ENCODE measurements at places on chromosomes 6 and 20. TPM values are rescaled to one million over a fixed set of nuclear protein-coding genes. Genes with fewer than 3 reads are reported as not detected.

Gene VGLL2
- not detected for total RNA-seq

Gene NHLRC1
- total RNA-seq, result 1.3 TPM

Gene TP53INP2
- 146 TPM for total RNA-seq

Gene SCAF8
- 52.8 TPM for total RNA-seq

Gene RRP36
- total RNA-seq, result 27.6 TPM

Gene PFDN6
- total RNA-seq, result 57.3 TPM

Gene GPR6
- not detected for total RNA-seq

- DNase-seq, result no peak
Observed at GRCh38 chr6:40986921-40987819, 51.9 kb downstream of the UNC5CL start.

- no peak for DNase-seq
Observed at GRCh38 chr20:46583411-46584214, 33.2 kb upstream of the OCSTAMP start.

- no peak for DNase-seq
Observed at GRCh38 chr6:168157272-168158212, 78.5 kb upstream of the FRMD1 start.

DNA sequence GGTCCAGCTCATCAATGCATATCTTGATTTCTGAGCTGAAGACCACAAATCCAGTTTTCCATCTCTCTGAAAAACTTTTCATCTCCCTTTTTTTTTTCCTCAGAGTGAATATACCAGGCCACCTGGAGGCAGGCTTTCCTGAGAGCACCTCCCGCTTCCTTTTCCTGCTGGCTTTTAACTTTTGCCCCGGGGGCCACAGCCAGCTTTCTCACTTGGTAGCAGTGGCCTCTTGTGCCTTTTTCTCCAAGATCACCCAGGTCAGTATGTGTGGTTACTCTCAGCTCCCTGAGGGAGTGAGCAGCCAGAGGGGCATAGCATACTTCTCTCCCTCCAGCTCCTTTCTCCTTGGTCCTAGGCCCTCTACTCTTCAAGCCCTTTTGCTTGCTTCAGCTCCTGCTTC is at the start of gene BTN1A1:
TSS of gene BTN1A1 (plus strand) at position 202 of the 400 bp plus-strand sequence. CDS start 984 bp downstream, outside the sequence.
- DNase-seq, result no peak

DNA sequence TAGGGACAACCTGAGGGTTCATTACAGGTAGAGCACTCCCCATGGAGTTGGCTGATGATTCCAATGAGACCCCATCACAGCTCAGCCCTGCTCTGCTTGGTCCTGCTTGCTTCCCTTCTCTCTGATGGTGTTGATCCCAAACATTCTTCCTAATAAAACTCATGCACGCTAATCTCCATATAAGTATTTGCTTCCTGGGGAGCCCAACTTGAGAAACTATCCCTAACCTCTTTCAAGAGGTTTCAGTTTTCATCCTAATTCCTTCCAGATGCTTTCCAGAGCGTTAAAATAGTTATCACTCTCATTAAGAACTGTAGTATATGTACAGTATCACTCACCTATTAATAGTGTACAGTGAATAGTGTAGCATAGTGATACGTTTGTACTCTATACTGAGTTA is 68.1 kb downstream of the EPHA7 start:
- no peak for DNase-seq

DNA sequence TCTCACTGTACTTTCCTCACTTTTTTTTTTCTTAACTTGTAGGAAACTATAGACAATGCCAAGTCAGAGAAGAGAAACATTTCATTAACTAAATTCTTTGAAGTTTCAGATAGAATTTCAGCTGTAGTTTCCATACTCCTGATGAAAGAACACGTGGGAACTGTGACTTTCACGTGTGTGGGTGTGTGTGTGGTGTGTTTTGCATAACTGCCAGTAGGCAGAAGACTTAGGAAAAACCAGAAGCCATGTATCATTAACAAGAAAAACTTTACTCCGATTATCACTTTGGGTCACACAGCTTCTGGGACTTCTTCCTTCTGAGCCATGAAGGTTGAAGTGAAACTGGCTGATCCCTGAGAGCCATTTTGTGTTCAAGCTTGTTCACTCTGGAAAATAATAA is 483.3 kb downstream of the TFAP2B start:
- no peak for DNase-seq

GRCh38 chr6:33769248-33769821 is 19.6 kb downstream of the LEMD2 start:
- DNase-seq, result no peak

- DNase-seq, result no peak
Observed at GRCh38 chr20:31919410-31920155, 32.3 kb downstream of the PDRG1 start.

DNA sequence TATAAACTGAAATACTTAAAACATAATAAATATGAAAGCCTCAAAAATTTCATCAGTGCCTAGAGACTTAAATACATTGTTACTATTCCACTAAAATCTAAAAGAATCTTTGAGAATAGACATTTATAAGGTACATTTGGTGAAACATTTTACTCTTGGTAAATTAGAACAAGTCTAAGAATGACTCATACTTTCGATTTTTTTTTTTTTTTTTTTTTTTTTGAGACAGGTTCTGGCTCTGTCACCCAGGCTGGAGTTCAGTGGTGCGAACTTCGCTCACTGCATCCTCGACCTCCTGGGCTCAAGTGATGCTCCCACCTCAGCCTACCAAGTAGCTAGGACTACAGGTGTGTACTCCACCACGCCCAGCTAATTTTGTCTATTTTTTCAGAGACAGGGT is 6.4 kb downstream of the FUCA2 start:
- no peak for DNase-seq

DNA sequence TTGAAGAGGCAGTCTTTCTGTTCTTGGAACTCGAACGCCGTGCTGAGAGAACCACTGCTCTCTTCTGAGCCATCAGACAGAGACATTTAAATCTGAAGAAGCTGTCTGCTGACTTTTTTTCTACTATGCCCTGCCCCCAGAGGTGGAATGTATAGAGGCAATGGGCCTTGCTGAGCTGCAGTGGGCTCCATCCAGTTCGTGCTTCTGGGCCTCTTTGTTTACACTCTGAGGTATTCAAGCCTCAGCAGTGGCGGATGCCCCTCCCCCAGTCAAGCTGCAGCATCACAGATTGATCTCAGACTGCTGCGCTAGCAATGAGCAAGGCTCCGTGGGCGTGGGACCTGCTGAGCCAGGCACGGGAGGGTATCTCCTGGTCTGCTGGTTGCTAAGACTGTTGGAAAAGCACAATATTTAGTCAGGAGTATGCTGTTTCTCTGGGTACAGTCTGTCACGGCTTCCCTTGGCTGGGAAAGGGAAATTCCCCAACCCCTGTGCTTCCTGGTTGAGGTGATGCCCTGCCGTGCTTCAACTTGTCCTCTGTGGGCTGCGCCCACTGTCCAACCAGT is 526.8 kb downstream of the CD109 start:
- DNase-seq, result no peak

DNA sequence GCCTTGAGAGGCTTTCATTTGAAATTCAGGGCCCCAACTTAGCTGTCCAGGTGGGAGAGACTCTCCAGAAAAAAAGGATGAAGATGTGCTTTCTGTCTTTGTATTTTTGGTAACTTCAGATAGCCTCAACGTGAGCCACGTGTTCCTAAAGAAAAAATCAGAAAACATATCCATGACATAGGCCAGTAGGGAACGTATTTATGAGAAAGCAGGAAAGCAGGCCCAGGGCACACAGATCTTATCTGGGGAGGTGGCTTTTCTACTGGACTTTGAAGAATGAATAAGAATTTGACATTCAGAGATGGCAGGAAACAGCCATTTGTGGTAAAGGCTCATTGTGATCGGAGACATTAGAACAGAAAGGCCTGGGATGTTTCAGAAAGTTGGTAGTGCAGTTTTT is 21.2 kb upstream of the EXOC2 start:
- no peak for DNase-seq

DNA sequence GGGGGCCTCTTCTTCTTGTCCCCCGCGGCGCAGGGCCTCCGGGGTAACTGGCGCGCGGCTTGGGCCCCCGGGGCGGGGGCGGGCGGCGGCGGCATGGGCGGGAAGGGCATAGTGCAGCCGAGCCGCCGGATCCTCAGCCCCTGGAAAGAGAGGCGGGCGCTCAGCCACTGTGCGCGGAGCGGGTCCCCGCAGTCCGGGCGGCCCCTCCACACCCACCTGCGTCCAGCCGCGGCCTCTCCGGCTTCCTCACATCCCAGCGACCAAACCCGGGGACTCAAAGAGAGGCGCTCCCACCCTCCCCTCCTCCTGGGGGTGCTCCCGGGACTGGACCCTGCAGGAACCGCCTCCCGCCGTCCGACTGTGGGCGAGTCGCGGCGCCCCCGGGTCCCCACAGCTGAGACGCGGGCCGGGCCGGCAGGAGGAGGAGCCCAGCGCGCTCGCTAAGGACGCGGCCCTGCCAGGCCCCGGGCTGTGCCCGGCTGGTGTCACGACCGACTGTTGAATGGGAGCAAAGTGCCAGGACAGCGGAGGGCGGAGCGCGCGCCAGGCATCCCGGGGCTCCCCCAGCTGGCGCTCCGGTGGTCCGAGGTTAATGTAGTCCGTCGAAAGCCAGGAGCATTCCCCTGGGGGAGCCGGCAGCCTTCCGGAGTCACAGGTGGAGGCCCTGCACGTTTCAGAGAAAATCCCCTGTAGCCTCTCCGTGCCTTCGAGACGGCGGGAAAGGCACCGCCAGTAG is at the start of gene PRR18:
TSS of gene PRR18 (minus strand) at position 360 of the 736 bp plus-strand sequence. CDS start at position 110, 250 bp downstream.
- DNase-seq, result peak; percentile 45

DNA sequence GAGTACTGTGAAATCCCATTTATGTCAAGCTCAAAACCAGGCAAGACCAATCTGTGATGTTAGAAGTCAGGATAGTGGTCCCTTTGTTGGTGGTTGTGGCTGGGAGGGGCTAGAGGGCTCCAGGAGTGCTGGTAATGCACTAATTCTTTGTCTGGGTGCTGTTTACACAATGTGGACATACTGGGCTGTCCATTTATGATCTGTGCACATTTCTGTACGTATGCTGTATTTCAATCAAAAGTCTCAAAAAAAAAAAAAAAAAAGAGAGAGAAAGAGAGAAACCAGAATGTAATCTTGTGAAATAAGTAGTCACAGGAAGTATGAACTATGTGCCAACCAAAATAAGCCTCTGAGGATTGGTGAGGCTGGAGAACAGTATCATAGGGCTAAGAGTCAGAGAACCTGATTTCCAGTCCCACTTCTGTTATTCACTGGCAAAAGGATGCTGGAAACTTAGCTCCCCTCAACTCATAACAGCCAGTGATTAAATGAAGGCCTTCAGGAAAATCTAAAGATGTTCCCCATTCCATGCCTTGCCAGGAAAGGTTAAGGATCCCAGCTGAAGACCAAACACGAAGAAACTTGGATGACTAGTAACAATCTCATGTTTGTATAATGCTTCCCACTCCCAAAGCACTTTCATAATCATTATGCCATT is 19.6 kb upstream of the TRAM2 start:
- DNase-seq, result no peak

DNA sequence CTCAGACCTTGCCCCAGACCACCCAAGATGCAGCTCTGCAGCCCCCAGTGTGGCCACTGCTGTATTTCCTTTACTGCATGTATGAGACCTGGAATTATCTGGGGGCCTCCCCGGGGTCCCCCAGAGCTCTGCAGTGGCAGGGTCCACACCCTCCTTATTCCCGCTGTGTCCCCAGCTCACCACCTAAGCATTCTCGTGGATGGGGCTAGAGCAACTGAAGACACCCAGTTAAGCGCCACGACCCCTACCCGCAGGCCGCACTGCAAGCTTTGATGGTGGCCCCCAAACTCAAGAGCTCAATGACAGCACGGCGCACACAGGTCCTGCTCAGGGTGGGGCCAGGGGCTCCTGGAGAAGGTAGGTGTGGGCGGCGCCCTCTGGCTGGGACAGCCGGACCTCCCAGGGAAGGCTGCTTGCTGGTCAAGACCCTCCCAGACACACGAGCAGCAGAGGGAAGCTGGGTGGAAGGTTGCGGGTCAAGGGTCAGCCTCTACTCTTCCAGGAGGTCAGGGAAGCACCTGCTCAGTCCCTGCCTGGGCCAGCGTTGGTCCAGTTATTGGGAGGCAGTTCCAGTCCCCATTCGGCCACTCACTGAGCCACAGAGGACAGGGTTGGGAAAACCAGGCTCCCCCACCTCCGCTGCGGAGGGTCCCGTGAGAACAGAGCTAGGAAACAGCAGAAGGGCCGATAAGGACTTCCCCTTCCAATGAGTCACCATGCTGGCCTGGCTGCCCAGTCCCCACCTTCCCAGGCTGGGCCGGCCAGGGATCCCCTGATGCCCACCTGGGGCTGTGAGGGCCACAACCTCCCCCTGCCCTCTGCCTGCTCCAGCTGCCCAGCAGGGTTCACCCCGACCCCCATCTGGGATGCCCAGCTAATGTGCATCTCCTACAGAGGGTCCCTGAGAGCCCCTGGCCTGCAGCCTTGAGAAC is 2.9 kb downstream of the LAMA5 start:
- peak; percentile 53 for DNase-seq

DNA sequence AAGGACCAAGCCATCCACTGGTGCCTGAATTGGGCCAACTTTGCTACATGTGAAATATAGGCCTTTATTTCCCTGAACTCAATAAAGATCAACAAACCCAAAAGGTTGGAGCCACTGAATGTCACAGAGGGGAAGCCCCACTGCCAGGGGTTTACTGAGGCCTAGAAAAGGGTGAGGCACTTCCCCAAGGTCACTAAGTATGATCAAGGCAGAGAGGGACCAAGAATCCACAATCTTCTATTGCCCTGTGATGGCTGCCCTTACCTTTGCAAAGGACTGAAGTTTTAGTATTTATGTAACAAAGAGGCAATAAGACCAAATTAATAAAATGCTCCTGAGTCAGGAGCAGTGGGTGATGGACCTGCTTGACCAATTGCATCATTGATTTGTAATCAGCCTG is 18.0 kb downstream of the TREM1 start:
- no peak for DNase-seq

DNA sequence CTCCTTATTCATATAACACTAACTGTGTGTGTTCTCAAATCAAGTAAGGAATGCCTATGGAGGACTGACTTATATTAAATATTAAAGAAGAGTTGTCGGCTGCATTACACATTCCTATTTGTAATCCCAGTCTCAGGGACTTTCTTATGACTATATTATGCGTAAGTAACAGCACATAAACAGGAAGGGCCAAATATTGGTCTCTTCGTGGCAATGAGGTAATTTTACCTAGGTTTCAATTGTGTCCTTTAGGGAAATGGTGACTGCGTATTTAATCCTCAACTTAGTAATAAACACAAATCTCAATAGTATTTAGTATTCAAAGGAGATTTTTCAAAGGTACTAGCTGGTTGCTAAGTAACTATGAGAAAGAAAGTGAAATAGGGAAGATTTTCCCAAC is 22.8 kb upstream of the EPM2A start:
- DNase-seq, result no peak

DNA sequence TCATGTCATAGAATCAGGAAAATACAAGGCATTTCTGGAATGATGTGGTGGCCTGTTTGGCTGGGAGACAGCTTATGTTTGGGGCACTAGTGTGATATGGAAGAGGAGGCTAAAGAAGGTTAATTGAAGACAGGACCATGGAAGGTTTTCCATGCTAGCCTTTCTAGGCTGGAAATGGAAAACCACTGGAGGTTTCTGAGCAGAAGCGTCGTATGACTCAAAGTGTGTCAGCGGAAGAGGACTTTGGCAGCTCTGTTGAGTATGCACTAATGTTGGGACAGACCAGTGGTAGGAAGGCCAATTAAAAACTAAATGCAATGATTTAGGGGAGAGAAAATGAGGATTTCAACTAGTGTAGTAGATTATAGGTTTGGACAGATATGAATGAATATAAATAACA is 413.1 kb downstream of the PLCB1 start:
- no peak for DNase-seq

GRCh38 chr6:170129691-170130171 is 161.1 kb downstream of the DLL1 start:
- DNase-seq, result peak; percentile 93

- no peak for DNase-seq
Observed at GRCh38 chr6:82372656-82373055, 9.0 kb downstream of the TPBG start.
